Calu3 (cell line): ENCODE measurements at places on chromosomes 1 and 21. TPM values are rescaled to one million over a fixed set of nuclear protein-coding genes. Genes with fewer than 3 reads are reported as not detected.

- H3K4me1 ChIP-seq = no peaks in the 10 kb centered on the region
- no peaks in the 10 kb centered on the region for H3K36me3 ChIP-seq
- no peak overlapping the region for H3K27ac ChIP-seq
- H3K27me3 ChIP-seq = peaks cover 42% of the 10 kb centered on the region
- DNase-seq = no peak
Observed at GRCh38 chr1:177490036-177490639, 319.4 kb downstream of the BRINP2 start.

The OR2L3 gene
- not detected in 2 replicates for total RNA-seq

DNA sequence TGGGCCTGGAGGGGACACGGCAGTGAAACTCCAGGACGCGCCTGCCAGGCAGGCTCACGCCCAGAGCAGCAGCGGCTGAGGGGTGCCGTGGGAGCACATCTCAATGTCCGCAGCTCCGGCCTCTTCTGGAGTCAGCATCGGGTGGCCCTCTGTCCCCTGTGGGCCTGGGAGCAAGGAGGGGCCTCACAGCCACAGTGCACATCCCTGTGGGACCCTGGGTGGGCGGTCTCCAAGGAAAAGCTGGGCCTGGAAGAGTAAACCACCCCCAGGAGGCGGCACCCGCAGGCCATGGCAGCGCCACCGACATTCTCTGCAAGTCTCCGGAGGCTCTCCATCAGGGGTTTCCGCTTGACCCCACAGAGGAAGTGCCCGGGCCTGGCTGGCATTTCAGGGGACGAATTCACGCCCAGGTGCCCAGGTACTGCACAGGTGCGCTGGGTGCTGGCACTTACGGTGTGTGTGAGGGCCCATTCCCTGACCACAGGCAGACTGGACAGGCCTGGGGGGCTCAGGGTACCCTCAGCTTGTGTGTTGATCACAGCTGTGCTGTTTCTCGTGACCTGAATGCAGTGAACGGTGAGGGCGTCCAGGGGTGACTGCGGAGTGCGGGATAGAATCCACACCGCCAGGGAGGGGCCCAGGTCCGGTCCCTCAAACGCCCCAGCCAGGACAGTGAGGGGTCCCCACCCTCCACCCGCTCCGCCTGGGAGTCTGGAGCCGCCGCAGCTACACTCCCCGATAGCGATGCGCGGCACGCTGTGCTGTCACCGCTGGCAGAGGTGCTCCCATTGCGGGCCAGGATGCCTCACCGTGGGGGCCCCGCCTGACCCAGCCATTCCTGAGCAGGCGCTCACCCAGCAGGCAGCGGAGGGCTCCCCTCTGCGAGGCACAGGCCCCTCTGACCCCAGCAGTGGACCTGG is 16.6 kb upstream of the RNF223 start:
- H3K4me3 ChIP-seq = no peak overlapping the region
- DNase-seq = no peak
- H3K27me3 ChIP-seq = no peaks in the 10 kb centered on the region
- H3K27ac ChIP-seq = no peak overlapping the region

The CD1D gene
- total RNA-seq = 0.76 and 0.86 TPM in 2 replicates

GRCh38 chr1:23083714-23084480 is 64.6 kb downstream of the KDM1A start:
- no peak overlapping the region for H3K4me3 ChIP-seq
- peaks cover 70% of the 10 kb centered on the region for H3K36me3 ChIP-seq
- no peaks in the 10 kb centered on the region for H3K4me1 ChIP-seq
- H3K27me3 ChIP-seq = no peaks in the 10 kb centered on the region
- no peak for DNase-seq

DNA sequence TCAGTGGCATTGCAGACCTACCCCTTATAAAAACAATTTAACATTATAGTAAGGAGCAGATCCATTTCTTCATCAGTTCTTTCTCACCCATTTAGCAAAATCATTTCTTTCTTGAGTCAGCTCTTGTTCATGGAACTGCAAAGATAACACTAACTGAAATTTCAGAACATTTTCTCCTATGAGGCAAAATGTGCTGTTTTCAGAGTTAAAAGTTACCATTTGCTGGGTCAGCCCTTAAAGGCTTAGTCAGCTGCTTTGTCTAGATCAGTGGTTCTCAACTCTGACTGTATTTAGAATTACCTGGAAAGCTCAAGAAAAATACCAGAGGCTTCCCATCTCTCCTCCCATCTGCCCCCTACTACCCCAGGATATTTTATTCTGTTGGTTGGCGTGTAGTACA is 12.2 kb downstream of the METTL13 start:
- H3K4me1 ChIP-seq = peaks cover 8% of the 10 kb centered on the region
- no peak for DNase-seq
- no peak overlapping the region for H3K27ac ChIP-seq
- H3K4me3 ChIP-seq = no peak overlapping the region
- H3K27me3 ChIP-seq = no peaks in the 10 kb centered on the region

GRCh38 chr1:55007625-55008024 is 8.9 kb downstream of the BSND start:
- DNase-seq = no peak
- H3K27me3 ChIP-seq = peaks cover 21% of the 10 kb centered on the region
- H3K36me3 ChIP-seq = no peaks in the 10 kb centered on the region
- H3K4me3 ChIP-seq = no peak overlapping the region
- no peak overlapping the region for H3K27ac ChIP-seq

The CEP104 gene
- total RNA-seq = 29.4 and 34.3 TPM in 2 replicates

DNA sequence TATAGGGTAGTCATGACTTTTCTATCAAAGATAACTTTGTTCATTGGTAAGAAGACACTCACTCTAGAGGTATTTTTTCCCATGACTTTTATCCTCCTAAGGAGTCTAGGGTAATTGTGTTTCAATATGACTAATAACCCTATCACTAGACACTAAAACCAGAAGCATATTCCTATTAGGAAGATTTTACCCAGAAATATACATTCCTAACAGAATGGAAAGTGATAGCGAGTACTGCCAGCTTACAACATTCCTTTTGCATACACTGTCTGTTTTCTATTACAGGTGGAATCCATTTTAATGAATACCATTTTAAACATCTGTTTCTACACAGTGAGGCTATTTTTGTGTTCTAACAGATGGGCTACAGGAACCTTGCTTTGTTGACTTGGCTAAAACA is 31.4 kb upstream of the C1orf185 start:
- no peak overlapping the region for H3K4me3 ChIP-seq
- no peaks in the 10 kb centered on the region for H3K36me3 ChIP-seq
- H3K27me3 ChIP-seq = no peaks in the 10 kb centered on the region
- DNase-seq = no peak
- no peak overlapping the region for H3K27ac ChIP-seq

DNA sequence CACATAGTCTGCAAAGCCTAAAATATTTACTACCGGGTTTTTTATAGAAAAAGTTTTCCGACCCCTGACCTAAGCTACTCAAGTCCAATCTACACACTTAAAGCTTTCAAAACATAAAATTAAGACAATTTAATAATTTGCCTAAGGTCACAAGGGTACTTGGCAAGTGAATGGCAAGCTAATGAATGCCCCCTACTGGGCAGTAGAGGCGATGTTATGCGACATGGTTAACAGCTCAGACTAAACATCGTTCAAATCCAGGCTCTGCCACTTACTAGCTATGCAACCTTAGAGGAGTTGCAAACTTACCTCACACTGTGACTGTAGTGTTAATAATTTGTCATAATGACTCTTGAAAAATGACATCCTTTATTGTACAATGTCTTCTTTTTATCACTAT is 317.2 kb upstream of the NFIA start:
- H3K4me3 ChIP-seq = no peak overlapping the region
- no peak overlapping the region for H3K27ac ChIP-seq
- no peaks in the 10 kb centered on the region for H3K36me3 ChIP-seq
- DNase-seq = peak; percentile 36

- peak; percentile 0 for DNase-seq
- no peaks in the 10 kb centered on the region for H3K27me3 ChIP-seq
- no peak overlapping the region for H3K27ac ChIP-seq
- H3K36me3 ChIP-seq = peaks cover 3% of the 10 kb centered on the region
Observed at GRCh38 chr1:228337711-228338520, 68.7 kb downstream of the TRIM11 start.

The OR6N1 gene
- total RNA-seq = not detected in 2 replicates

The ZBTB18 gene
- 35.8 and 37.8 TPM in 2 replicates for total RNA-seq
